NCI-H1694 treated with DMSO at 0.1 percent for 48 hours (cell line): ENCODE measurements at places on chromosomes 1 and 21.

DNA sequence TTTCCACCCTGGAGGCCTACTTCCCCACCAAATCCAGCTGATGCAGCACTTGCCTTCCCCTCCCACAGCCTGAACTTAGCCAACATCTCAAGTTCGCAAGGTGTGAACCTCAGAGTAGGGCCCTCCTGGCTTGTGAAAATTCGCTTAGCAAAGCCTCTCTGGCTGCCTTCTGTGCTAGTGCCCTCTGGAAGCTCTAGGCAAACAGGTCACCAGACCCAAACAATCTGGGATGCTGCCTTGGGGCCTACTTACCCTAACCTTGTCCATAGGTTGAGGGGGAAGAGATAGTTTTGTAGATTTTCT is 30.3 kb upstream of the TRABD2B start:
- DNase-seq = no peak

GRCh38 chr1:2355373-2356261 is 35.7 kb downstream of the MORN1 start:
- no peak for DNase-seq

DNA sequence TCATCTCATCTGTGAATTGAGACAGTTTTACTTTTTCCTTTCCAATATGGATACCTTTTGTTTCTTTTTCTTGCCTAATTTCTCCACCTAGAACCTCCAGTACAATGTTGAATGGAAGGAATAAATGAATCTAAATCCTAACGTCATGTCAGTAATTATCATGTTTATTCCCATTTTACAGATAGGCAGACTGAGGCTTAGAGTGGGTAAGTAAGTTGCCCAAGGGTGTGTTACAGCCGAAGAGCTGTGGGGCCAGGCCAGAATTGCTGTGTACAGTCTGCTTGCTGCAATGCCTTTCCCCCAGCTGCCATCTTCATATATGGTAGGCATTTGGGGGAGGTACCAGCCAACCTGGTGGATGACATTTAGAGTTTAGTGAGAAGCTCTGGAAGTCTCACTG is 162.7 kb downstream of the CAMTA1 start:
- DNase-seq = no peak

GRCh38 chr1:225757927-225758656 is 19.5 kb upstream of the SRP9 start:
- no peak for DNase-seq

- DNase-seq = no peak
Measured at GRCh38 chr1:179001451-179001850, 24.2 kb upstream of the FAM20B start.

- DNase-seq = no peak
Measured at GRCh38 chr1:209577346-209577745, 6.2 kb upstream of the CAMK1G start.

GRCh38 chr21:46126309-46127238 is 28.7 kb downstream of the COL6A2 start:
- DNase-seq = no peak

- no peak for DNase-seq
Measured at GRCh38 chr1:9835758-9836631, 12.2 kb upstream of the CLSTN1 start.

- no peak for DNase-seq
Measured at GRCh38 chr1:64891448-64891825, 74.9 kb downstream of the JAK1 start.

DNA sequence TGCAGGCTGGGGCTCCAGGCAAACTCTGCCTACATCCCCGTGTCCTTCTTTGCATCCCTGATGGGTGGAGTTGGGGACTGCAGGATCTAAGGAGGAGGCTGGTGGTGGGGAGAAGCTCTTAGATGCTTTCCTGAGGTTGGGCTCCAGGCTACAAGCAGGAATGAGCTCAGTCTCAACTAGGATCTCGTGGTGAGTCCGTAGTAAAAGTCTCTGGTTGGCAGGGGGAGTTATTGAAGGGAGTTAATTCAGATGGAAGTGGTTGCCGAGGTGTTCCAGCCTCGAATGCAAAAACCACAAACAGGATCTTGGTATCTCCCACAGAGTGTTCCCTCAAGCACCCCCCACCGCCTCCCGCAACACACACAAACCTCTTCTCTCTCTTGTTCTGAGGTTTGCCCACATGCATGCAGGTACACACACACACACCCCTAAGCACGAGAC is 35.0 kb downstream of the TMCC2 start:
- DNase-seq = no peak

DNA sequence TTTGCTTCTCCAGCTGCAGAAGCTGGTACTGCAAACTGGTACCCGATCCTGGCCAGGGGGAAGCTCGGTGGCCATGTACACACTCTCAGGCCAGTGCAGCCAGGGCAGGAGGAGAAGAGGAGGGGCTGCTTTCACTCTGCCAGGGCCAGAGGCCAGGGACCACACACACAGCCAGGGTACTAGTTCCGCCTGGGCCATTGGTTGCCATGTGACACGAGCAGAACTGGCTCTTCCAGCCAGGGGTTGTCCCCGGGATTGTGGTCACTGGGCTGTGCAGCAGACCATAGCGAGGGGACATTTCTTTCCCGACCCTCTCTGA is 3.7 kb upstream of the SHISAL2A start:
- no peak for DNase-seq

- DNase-seq = no peak
Measured at GRCh38 chr1:220825819-220826551, 39.3 kb downstream of the MTARC1 start.

DNA sequence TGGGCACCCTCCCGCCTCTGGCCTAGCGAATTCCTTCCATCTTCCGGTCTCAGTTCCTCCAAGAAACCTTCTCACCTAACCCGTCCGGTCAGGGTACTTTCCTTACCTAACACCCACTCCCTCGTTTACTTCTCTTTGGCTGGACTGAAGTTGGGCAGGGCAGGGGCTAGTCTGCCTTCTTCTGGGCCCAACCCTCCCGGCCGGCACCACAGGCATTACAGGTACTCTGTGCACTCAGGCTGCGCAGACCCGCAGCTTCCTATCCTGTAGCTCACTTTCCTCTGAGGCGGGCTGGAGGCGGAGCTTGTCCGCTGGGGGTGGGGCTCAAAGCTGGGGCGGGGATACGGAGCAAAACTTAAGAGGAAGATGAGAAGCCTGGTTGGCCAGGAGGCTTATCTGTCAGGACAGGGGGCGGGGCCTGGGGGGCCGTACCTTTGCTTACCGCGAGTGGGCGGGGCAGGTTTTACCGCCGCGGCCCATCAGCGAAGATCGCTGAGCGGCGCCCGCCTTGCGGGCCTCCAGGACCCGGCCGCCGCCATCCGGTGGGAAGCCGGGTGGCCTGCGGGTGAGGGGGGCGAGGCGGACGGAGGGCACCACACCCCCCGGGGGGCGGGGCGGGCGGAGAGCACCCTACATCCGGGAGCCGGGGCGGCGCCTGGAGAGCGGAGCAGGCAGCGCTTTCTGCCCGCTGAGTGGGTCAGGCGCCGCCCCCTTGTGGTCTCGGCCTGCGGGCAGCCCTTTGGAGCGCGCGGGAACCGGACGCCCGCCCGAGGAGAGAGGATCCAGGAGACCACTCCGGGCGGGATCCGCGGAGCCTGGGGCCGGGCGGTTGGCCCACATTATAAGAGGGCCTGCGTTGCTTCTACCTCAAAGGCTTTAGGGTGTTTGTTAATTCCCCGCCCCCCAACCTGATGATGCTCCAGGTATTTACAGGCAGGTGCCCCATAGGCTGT is 31.9 kb downstream of the ZNF648 start:
- DNase-seq = peak; percentile 96
